Lower leg skin (tissue), 4 donors: ENCODE measurements at places on chromosomes 7 and 10.

DNA sequence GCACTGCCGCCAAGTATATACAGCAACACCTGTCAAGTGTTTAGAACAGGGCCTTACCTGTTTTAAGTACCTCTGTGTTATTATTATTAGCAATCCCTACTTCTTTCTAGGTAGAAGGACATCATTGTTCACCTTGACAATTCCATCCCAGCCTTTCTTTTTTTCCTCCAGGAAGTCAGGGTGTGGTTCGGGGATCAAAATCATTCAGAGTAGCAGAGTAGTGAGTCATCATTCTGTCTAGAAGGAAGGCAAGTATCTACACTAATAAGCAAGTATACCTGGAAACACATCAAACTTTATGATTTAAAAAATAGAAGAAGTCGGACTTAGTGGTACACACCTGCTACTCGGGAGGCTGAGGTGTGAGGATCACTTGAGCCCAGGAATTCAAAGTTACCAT is 25.5 kb upstream of the CAPZA2 start:
- DNase-seq = no peak

GRCh38 chr7:111409714-111410422 is 152.4 kb downstream of the IMMP2L start:
- no peak for DNase-seq

DNA sequence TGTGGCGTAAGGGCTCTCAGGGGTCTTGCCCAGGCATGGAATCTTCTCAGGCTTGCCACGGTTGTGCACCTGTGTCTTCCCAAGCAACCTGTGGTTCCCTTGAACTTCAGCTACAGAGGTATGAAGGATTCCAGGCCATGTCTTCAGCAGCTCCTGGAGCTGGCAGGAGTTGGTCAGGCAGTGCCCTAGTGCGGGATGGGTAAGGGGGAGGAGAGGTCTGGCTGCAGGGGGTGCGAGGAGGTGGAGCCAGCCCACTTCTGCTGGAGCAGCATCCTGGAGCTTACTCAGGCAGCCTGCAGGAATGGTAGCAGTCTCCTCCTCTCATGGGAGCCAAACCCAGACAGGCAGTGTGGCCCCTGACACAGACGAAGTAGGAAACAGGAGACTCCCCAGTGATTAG is 3.8 kb upstream of the TRIL start:
- no peak for DNase-seq

GRCh38 chr7:112197322-112197721 is 8.9 kb downstream of the DOCK4 start:
- no peak for DNase-seq

DNA sequence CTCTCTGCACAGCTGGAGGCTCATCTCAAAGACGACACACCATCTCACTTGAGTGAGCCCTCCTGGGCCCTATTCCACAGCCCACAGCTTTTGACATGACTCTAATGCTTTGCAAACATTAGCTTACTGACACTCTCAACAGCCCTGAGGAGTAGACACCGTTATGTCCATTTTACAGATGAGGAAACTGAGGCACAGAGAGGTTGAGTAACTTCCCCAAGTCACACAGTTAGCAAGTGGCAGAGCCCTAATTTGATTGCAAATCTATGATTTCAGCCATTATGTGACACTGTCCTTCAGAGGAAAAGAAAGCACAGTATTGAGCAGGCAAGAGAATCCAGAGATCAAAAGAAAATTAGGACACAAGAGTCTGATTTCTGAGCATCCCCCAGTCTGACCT is 16.0 kb downstream of the SLC25A13 start:
- DNase-seq = no peak

- DNase-seq = peak; percentile 81
Measured at GRCh38 chr7:72925546-72926120, 738 bp downstream of the POM121 start.

DNA sequence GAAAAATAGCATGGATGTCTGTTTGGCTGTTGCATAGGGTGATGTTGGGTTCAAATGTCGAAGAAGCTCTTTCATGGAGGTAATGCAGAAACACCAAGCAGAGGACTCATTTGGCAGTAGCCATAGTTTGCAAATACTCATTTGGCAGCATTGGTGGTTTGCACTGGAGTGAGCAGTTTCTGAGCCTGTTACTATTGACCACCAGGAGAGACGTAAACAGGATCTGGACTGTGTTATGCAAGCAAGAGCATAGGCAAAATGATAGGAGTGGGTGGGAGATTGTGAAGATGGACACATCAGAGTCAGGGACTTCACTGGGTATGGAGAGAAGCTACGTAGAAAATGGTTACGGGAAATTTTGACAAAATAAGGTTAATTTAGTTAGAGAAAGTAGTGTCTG is 22.9 kb upstream of the A1CF start:
- DNase-seq = no peak

DNA sequence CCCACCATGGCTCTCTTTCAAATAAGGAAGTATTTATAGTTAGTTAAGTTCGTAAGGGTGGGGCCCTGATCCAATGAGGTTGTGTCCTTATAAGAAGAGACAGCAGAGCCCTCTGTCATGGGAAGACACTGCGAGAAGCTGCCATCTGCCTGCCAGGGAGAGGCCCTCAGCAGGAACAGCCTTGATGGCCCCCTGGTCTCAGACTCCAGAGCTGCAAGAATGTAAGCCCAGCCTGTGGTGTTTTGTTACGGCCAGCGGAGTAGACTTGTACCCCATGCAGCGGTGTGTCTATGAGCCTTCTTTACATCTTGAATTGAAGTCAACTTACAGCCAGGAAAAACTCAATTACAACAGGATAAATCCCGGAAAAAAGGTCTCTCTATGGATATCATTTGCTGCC is 14.3 kb upstream of the LARP4B start:
- no peak for DNase-seq

GRCh38 chr7:146002431-146003078 is 114.0 kb upstream of the CNTNAP2 start:
- DNase-seq = no peak
